ENCODE measurements at places on chromosomes 7 and 10. TPM values are rescaled to one million over a fixed set of nuclear protein-coding genes. Genes with fewer than 3 reads are reported as not detected.

Gene NEUROD6
- total RNA-seq, result not detected

GRCh38 chr10:58965855-58966254, 210.6 kb upstream of the PHYHIPL start:
- no peak overlapping the region for H3K4me3 ChIP-seq
- no peaks in the 10 kb centered on the region for H3K36me3 ChIP-seq
- no peaks in the 10 kb centered on the region for H3K27me3 ChIP-seq
- DNase-seq, result no peak

Gene CYP2C19
- total RNA-seq, result 0.32 TPM

Gene SLC13A1
- total RNA-seq, result not detected

Gene KRIT1
- total RNA-seq, result 64.6 TPM

DNA sequence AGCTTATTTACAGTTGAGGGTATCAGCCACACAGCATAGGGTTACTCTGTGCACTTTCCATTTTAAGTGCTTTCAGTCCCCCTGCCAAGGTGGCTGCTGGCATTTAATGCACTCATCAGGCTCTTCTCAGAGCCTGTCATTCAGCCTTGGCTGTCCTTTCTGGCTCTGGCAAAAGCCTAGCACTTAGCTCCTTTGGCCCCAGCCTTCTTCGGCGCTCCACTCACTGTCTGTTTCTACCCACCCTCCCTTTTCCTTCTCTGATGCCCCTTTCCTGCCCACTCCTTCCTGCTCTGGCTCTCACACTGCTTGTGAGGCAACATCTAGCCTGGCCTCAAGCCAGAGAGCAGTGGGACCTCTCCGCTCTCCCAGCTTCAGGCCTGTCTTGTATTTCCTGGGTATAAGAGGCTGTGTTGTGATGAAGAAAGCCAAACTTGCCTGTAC, 60.2 kb downstream of the WIPF3 start:
- no peaks in the 10 kb centered on the region for H3K27me3 ChIP-seq
- peak; percentile 66 for DNase-seq
- no peaks in the 10 kb centered on the region for H3K36me3 ChIP-seq

DNA sequence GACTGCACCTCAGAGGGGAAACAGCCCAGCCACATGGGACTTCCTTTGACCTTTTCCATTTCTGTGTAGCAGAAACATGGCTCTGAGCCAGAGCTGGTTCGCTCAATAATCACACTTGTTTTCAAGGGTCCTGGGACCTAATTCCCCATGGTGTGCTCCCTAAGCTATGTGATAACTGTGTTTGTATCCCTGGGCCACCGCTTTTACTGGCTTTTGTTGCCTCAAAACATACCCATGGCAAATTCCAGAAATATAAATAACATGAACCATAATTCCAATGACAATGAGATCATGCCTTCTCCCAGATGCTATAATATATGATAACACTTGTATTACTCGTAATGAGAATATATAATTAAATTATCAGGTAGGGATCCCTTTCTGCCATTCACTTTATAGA, 196.4 kb downstream of the GFRA1 start:
- no peaks in the 10 kb centered on the region for H3K36me3 ChIP-seq
- no peak overlapping the region for H3K27ac ChIP-seq
- DNase-seq, result no peak
- no peaks in the 10 kb centered on the region for H3K4me1 ChIP-seq

Gene ZNF277
- total RNA-seq, result 30.8 TPM

DNA sequence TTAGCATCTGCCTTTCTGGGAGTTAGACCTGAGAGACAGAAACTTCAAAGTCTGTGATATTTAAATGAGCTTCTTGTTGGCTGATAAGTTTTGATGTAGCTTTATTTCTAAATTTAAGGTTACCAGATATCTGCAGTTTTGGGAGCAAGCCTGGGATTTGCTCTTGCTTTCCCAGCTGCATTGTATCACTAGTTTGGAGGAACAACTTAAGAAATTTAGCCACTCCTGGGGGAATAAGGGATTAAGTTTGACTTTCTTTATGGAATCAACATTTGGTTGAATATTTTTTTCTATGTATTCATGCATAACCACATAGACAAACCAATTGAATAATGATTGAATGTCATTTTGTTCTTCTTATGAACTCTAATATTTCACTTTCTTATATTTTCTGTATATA, 178.6 kb downstream of the POLR1F start:
- no peaks in the 10 kb centered on the region for H3K27me3 ChIP-seq
- H3K36me3 ChIP-seq, result no peaks in the 10 kb centered on the region
- no peak overlapping the region for H3K4me3 ChIP-seq
- no peak for DNase-seq
- no peaks in the 10 kb centered on the region for H3K4me1 ChIP-seq

Gene ST8SIA6
- 18.4 TPM for total RNA-seq

DNA sequence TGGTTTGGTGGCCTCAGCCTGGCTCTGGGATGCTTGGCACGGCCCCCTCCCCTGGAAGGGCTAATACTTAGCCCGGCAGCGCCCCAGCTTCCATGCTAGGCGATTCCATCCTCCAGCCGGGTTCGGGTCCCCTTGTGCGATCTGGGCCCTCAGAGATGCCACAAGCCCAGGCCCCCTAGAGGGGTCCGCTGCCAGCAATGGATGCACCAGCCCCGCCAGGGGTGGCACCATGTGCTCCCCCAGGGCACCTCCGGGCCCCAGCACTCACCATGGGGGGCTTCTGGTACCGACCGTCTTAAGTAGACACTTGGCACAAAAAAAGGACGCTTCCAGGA, 125.7 kb upstream of the KCTD7 start:
- no peaks in the 10 kb centered on the region for H3K4me1 ChIP-seq
- H3K4me3 ChIP-seq, result no peak overlapping the region
- DNase-seq, result no peak
- H3K27ac ChIP-seq, result no peak overlapping the region
- H3K36me3 ChIP-seq, result no peaks in the 10 kb centered on the region

Gene ZNF488
- not detected for total RNA-seq

DNA sequence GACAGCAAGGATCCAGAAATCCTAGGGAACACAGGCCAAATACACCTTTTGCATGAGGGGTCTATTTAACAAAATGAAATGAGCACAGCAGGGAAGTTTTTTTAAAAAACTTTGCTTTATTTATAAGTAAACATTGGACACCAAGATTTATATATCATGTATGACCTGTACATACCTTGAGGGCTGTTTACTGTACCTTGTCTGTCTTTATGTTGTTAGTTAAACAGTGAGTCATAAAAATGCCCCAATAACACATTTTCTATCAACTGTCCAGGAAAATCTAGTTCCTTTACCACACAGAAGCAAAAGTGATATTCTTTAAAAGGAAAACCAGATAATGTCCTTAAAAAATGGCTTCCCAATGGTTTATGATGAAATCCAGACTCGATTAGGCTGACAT, 45.1 kb upstream of the AGR3 start:
- DNase-seq, result no peak
- no peaks in the 10 kb centered on the region for H3K27me3 ChIP-seq
- no peak overlapping the region for H3K27ac ChIP-seq
- H3K4me3 ChIP-seq, result no peak overlapping the region

Gene IFIT1B
- total RNA-seq, result not detected

Gene DENND2A
- 7.6 TPM for total RNA-seq

Gene SUMF2
- 127 TPM for total RNA-seq

GRCh38 chr10:89615824-89616223, 29.2 kb downstream of the PANK1 start:
- no peaks in the 10 kb centered on the region for H3K27me3 ChIP-seq
- no peak overlapping the region for H3K27ac ChIP-seq
- H3K4me1 ChIP-seq, result no peaks in the 10 kb centered on the region
- H3K4me3 ChIP-seq, result no peak overlapping the region

DNA sequence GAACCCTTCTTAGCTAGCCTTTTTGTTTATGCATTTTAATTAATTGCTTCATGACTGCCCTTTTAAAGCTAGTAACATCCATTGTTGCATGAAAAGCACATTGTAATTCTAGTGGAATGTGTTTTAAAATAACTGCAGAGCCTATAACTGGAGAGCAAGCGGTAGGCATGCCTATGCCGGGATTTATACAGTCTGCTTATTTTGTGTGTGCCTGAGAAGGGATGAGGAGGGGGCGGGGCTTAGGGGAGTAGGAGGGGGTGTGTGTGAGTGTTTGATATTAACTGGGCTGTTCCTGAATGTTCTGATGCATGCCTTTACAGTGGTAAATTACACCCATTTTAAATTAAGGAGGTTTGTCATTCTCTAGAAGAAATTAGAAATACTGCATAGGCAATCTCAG, 208.1 kb downstream of the TCF7L2 start:
- H3K27ac ChIP-seq, result no peak overlapping the region
- no peaks in the 10 kb centered on the region for H3K27me3 ChIP-seq
- DNase-seq, result no peak
- no peaks in the 10 kb centered on the region for H3K4me1 ChIP-seq
- H3K4me3 ChIP-seq, result no peak overlapping the region

GRCh38 chr10:51918440-51918839, 219.0 kb upstream of the CSTF2T start:
- no peaks in the 10 kb centered on the region for H3K36me3 ChIP-seq
- no peaks in the 10 kb centered on the region for H3K27me3 ChIP-seq
- no peaks in the 10 kb centered on the region for H3K4me1 ChIP-seq
- DNase-seq, result no peak
- H3K4me3 ChIP-seq, result no peak overlapping the region

Gene GPR158
- total RNA-seq, result not detected

- no peaks in the 10 kb centered on the region for H3K27me3 ChIP-seq
- no peaks in the 10 kb centered on the region for H3K4me1 ChIP-seq
- H3K36me3 ChIP-seq, result no peaks in the 10 kb centered on the region
- no peak for DNase-seq
- H3K27ac ChIP-seq, result no peak overlapping the region
Measured at GRCh38 chr10:109205929-109206585, 717.3 kb downstream of the XPNPEP1 start.

GRCh38 chr7:47088329-47089067, 493.4 kb downstream of the TNS3 start:
- H3K4me1 ChIP-seq, result no peaks in the 10 kb centered on the region
- no peak overlapping the region for H3K4me3 ChIP-seq
- no peak for DNase-seq
- no peak overlapping the region for H3K27ac ChIP-seq

DNA sequence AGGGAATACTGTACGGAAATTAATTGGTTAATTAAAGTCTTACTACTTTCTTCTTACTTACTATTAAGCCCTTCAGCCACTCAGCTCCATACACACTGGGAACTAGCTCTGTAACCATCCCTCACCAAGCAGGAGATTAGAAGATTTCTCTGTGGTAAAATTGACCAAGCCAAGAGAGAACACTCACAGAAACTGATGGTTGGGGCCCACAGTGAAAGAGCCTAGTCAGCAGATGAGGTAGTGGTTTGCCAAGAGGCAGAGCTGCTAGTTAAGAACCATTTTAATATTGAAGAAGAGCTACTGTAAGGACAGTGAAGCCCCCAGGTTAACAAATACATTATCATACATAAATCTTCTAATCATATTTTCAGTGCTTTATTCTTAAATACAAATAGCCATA, 21.8 kb upstream of the C10orf53 start:
- no peak for DNase-seq
- H3K36me3 ChIP-seq, result no peaks in the 10 kb centered on the region
- no peaks in the 10 kb centered on the region for H3K4me1 ChIP-seq
- H3K27me3 ChIP-seq, result no peaks in the 10 kb centered on the region
- no peak overlapping the region for H3K4me3 ChIP-seq
- H3K27ac ChIP-seq, result no peak overlapping the region

- DNase-seq, result no peak
- H3K36me3 ChIP-seq, result no peaks in the 10 kb centered on the region
- H3K27me3 ChIP-seq, result no peaks in the 10 kb centered on the region
Measured at GRCh38 chr7:157434701-157435100, 97.9 kb downstream of the DNAJB6 start.

DNA sequence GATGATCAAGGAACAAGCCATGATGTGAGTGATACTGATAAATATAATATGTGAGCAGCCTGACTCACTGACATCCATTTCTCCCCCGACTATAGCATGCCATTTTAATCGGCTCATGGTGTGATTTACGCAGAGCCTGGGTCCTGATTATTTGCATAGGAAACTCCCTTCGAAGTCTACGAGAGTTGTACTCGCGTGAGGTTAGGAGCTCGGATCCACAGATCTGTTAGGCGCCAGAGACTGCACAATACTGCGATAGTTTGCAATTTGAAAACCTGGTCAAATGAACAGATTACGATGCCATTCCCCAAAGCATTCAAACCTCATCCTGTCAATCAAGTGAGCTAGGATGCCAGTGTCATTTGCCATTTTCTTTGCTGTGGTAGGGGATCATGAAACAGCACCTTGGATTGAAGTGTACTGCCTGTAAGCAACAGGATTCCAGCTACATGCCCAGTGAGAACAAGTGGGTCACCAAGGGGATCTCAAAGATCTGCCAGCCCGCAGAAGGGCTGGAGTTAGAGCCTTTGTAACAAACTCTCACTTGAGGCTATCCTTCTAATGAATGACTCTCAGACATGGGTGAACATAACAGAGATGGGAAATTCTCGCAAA, 158.3 kb downstream of the FRMD4A start:
- no peaks in the 10 kb centered on the region for H3K36me3 ChIP-seq
- H3K4me3 ChIP-seq, result no peak overlapping the region
- no peaks in the 10 kb centered on the region for H3K27me3 ChIP-seq
- H3K27ac ChIP-seq, result no peak overlapping the region
- DNase-seq, result no peak

- no peak overlapping the region for H3K4me3 ChIP-seq
- H3K27me3 ChIP-seq, result no peaks in the 10 kb centered on the region
- no peak overlapping the region for H3K27ac ChIP-seq
- H3K36me3 ChIP-seq, result no peaks in the 10 kb centered on the region
Measured at GRCh38 chr7:40175725-40176510, 41.1 kb downstream of the SUGCT start.

- H3K27me3 ChIP-seq, result no peaks in the 10 kb centered on the region
- no peaks in the 10 kb centered on the region for H3K4me1 ChIP-seq
- DNase-seq, result no peak
- H3K27ac ChIP-seq, result no peak overlapping the region
- no peak overlapping the region for H3K4me3 ChIP-seq
Measured at GRCh38 chr7:119270644-119271043, 1002.3 kb upstream of the KCND2 start.

DNA sequence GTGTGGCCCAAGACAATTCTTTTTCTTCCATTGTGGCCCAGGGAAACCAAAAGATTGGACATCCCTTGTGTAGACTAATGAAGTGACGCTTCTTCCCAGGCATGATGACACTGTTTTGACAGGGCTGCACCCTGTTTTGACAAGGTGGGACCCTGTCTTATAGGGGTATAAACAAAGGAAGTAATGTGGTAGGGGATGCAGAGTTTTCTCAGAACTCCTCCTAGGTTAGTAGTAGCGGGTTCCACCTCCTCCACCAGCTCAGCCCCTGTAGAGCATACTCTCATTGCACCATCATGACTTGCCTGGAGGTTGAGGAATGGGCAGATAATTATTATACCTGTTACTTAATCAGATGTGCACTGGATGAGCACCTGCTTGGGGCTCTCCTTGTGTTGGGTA, 123.1 kb downstream of the CCNY start:
- no peaks in the 10 kb centered on the region for H3K36me3 ChIP-seq
- H3K27ac ChIP-seq, result no peak overlapping the region
- H3K4me1 ChIP-seq, result peaks cover 7% of the 10 kb centered on the region
- H3K4me3 ChIP-seq, result no peak overlapping the region
- DNase-seq, result no peak

Gene OR13A1
- 0.33 TPM for total RNA-seq

GRCh38 chr7:18680576-18680975, 185.0 kb downstream of the HDAC9 start:
- no peak overlapping the region for H3K4me3 ChIP-seq
- no peaks in the 10 kb centered on the region for H3K4me1 ChIP-seq
- no peak overlapping the region for H3K27ac ChIP-seq

Measured in breast epithelium (tissue), 4 donors.